Skeletal muscle cell (primary cell): ENCODE measurements at places on chromosomes 11 and 22.

- no peak for DNase-seq
These were observed 1022.8 kb downstream of the BRD1 start for GRCh38 chr22:48804811-48805301.

GRCh38 chr22:38305471-38306448, 11.5 kb downstream of the CSNK1E start:
- no peak for DNase-seq

DNA sequence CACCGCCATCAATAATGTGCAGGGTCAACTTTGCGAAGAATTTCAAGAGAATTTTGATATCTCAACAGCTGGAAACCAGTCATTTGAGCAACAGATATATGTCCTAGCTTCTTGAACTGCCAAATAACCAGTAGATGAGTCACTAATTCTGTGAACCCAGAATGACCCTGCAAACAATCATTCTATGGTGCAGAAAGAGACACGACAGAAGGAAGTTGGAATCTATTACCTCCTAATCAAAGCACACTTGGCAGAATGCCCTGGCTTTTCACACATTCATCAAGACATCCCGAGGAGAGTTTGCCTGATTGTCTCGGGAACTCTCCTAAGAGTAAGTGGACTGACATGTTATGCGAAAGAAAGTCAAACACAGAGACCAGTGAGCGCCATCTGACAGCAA, 621.1 kb downstream of the OPCML start:
- DNase-seq, result peak; percentile 64

DNA sequence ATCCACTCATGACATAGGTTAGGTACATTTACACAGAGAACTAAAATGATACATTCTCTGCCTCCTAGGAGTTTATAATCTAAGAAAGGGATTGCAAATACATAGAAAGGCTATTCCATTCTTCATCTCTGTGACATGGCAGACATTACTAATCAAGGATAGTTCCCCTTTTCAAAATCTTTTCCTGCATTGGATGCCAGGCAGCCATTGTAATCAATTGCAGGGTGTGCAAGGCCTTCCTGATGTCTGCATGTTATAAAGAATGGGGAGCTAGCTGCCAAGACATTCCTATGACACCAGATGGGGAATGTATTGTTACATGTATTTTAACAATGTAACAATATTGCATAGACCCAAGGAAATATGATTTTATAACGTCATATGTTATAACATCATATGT, 82.0 kb downstream of the KIRREL3 start:
- no peak for DNase-seq

DNA sequence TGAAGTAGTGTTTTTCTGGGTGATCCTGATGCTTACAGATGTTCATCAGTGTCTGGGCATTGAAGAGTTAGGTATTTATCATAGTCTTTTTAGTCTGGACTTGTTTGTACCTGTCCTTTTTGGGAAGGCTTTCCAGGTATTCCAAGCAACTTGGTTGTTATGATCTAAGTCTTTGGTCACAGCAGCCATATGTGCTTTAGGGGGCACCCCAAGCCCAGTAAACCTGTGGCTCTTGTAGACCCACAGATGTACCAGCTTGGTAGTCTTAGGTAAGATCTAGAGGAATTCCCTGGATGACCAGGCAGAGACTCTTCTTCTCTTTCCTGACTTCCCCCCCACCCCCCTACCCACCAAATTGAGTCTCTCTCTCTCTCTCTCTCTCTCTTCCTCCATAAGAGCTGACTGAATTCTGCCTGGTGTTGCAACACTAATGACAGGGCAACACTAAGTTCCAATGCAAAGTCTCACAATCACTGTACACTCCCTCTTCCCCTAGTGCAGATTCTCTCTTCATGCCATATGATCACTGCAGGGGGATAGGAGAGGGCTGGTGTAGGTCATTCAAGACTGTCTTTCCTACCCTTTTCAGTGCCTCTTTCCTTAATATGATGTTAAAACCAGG, 24.5 kb upstream of the MMP8 start:
- DNase-seq, result no peak

DNA sequence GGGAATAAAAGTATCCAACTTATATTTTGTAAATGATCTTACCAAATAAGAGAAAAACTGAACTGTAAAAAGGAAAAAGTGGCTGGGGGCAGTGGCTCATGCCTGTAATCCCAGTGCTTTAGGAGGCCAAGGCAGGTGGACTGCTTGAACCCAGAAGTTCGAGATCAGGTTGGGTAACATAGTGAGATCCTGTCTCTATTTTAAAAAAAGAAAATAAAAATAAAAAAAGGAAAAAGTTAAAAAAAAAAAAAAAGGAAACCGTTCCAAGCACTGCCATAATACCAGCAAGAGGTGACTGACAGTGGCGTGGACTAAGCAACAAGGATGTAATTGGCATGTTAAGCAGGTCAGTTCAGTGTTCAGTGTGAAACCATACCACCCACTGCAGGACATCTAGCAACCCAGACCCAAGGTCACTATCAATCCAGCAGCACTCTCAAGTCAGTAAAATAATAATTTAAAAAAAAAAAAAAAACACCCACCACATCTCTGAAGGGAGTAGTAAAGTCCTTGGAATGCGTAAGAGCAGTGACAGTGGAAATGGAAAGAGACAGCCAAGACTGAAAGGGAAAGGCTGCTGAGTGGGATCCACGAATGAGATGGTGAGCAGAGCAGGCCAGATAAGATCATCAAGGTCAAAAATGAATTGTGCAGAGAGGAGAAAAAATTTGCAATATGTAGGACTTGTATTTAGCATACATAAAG, 43.6 kb downstream of the MAPK1 start:
- DNase-seq, result no peak

DNA sequence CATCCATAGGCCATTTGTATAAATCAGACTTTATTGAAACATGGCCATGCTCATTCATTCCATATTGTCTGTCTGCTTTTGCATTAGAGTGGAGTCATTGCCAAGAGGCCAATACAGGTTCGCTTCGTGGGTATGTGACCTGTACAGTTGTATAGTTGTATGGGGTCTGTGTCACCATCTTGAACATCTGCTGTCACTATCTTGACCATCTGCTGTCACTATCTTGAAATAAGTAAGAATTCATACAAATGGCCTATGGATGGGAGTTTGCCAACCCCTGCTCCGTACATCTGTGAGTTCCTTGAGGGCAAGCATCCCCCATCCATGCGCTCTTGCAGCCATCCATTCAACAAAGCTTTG, 44.4 kb upstream of the ANO1 start:
- DNase-seq, result no peak

- no peak for DNase-seq
These were observed 6.3 kb upstream of the SEZ6L start for GRCh38 chr22:26162926-26163325.

GRCh38 chr22:48070760-48071159, 1308.3 kb downstream of the TBC1D22A start:
- no peak for DNase-seq

- DNase-seq, result no peak
These were observed 2.7 kb upstream of the TMPRSS6 start for GRCh38 chr22:37112084-37112728.

DNA sequence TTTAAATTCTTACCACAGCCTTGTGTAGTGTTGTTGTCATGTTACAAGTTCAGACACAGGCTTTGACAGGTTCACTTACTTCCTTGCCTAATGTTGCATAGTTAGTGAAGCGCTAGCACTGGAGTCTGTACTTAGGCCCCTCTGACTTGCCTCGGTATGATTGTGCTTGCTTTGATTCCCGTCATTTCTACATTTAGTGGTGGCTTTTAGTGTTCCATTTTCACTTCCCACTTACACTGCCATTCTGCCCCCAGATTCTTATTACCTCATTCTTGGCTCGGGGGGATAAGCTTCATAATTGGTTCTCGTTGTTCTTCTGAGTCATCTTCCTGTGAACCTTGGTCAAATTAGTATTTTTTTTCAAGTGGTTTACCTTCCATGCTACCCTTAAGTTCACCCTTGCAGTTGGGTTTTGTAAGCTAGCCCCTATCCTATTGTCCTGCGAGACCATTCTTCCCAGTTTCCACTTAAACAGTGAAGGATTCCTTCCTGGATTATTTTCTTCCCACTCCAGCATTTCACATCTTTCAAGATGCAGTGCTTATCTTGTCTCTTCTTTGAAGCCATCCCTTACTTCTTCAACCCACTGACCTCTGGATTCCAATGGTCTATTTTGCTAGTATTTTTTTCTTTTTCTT, 68.7 kb downstream of the DDX10 start:
- DNase-seq, result peak; percentile 43

GRCh38 chr11:72732329-72732728, 19.9 kb downstream of the ARAP1 start:
- DNase-seq, result no peak

DNA sequence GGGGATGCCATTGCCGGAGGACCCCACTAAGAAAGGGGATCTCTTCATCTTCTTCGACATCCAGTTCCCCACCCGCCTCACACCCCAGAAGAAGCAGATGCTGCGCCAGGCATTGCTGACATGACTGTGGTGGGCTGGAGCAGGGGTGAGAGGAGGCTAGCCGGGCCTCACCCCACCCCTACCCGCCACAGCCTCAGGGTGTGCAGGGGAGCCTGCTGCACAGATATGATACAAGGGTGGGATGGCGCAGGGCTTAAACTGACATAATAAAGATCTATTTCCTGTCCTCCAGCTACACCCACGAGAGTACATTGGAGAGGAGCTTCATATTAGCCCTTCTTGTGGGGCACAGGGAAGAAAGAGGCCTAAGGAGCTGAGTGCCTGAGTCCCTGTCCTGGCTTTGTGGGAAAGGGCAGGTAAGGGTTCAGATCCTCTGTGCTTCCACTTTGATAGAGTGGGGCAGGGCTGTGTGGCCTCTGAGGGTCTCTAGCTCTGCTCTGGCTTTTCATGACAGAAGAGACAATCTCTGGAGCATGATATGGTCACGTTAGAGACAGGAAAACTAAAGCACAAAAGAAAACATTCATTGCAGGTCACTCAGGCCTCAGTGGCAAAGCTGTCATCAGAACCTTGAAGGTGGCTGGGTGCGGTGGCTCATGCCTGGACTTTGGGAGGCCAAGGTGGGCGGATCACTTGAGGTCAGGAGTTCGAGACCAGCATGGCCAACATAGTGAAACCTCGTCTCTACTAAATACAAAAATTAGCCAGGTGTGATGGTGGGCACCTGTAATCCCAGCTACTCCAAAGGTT, 12.4 kb downstream of the UCP2 start:
- DNase-seq, result no peak

DNA sequence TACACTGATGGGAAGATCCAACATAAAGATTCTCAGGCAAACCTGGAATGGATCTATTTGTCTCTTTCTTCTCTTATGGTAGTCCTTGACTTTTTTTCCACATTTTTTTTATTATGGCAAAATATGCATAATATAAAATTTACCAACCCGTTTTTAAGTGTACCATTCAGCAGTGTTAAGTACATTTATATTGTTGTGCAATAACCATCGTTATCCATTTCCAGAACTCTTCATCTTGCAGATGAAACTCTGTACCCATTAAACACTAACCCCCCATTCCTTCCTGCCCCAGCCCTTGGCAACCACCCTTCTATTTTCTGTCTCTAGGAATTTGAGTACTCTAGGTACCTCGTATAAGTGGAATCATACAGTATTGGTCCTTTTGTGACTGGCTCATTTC, 99.7 kb downstream of the DSCAML1 start:
- DNase-seq, result no peak

DNA sequence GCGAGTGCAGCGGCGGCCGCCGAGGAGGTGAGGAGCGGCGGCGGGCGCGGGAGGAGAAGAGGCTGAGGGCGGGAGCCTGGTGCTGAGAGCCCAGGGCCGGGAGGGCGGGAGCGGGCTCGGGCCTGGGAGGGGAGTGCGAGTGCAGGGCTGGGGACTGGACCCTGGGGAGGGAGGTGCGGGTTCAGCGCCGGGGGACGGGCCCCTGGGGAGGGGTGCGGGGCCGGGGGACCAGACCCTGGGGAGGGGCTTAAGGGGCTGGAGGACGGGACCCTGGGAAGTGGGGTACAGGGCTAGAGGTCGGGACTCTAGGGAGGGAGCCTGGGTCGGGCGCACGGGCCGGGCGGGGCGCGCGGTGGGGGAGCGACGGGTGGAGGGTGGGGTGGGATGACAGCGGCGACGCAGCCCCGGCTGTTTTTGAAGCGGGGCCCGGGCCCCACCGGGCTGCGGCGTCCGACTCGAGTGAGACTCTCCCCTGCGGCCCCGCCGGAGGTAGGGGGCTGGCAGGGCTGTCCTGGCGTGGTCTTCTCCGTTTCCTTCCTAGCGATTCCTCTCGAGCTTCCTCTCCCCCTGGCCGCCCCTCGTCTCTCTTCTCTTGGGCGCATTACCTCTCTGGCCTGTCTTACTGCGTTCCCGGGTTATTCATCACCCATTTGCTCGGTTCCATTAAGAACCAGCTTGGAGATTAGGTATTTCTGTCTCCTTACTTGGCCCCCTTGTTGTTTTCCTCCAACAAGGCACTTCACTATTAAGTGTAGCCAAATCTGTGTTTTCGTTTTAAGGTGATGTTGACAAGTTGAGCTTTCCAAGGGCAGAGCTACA, 754 bp downstream of the NUP50 start:
- no peak for DNase-seq

DNA sequence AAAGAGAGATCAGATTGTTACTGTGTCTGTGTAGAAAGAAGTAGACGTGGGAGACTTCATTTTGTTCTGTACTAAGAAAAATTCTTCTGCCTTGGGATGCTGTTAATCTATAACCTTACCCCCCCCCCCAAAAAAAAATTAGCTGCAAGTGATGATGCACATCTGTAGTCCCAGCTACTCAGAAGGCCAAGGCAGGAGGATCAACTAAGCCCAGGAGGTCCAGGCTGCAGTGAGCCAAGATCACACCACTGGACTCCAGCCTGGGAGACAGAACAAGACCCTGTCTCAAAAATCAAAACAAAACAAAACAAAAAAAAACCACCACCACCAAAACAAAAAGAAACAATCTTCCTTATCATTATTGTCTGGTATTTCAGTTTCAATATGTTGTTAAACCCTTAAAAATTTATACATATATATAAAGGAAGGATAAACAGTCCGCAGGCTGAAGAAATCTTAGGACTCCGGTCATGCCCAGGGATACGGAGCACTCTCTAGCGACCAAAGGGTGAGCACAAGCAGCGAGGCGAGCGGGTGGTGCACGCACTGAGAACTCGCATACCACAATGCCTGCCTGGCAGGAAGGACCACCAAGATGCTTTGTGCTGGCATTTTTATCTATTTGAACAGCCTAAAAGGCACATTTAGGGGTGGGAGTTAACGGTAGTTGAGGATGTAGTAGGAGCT, 6.4 kb downstream of the POLDIP3 start:
- DNase-seq, result no peak

GRCh38 chr11:8360086-8360828, 96.6 kb upstream of the LMO1 start:
- DNase-seq, result no peak

DNA sequence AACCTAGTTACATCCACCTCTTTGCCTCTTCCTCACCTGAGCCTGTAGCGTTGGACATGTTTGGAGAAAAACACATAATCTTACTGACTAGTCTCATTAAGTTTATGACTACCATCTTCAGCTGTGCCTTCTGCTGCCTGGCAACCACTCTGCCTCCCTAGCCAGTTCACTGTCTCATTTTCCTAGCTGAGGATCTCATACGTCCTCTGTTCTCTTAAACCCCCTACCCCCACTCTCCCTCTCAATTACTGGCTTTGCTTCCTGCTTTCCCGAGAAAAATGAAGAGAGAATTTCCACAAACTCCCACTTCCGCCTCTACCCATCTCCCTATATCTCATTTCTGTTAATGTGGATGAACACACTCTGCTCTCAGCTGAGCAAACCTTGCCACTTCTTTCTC, 239.3 kb upstream of the POU2AF2 start:
- DNase-seq, result no peak

GRCh38 chr11:980438-981357, 55.0 kb downstream of the AP2A2 start:
- no peak for DNase-seq
